Esophagus muscularis mucosa (tissue), 4 donors: ENCODE measurements at places on chromosomes 4 and X. TPM values are rescaled to one million over a fixed set of nuclear protein-coding genes. Genes with fewer than 3 reads are reported as not detected.

- H3K36me3 ChIP-seq = no peaks in the 10 kb centered on the region
- H3K27me3 ChIP-seq = no peaks in the 10 kb centered on the region
- H3K4me3 ChIP-seq = no peak overlapping the region
- no peak overlapping the region for H3K27ac ChIP-seq
These were observed 92.2 kb upstream of the H2AZ1 start for GRCh38 chr4:100042235-100042634.

DNA sequence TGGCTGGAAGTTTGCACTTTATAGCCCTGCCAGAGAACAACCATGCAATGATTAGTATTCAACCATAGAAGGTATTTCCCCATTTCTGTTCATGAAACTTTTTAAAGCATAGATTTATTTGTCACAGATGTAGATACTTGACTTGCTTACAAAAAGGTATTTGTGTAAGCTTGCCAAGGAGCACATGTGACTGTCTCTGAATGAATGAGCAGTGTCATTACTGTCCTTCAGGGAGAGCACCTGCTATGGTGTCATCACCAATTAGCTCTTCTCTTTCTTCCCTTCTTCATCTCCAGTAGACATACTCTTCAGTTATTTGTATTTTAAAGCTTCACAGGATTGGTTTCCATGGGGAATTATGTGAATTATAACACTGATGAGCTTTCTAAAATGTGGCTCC lies 1064.7 kb upstream of the GRIA3 start:
- no peaks in the 10 kb centered on the region for H3K36me3 ChIP-seq
- no peaks in the 10 kb centered on the region for H3K4me1 ChIP-seq
- no peak overlapping the region for H3K4me3 ChIP-seq
- DNase-seq = no peak
- no peak overlapping the region for H3K27ac ChIP-seq

DNA sequence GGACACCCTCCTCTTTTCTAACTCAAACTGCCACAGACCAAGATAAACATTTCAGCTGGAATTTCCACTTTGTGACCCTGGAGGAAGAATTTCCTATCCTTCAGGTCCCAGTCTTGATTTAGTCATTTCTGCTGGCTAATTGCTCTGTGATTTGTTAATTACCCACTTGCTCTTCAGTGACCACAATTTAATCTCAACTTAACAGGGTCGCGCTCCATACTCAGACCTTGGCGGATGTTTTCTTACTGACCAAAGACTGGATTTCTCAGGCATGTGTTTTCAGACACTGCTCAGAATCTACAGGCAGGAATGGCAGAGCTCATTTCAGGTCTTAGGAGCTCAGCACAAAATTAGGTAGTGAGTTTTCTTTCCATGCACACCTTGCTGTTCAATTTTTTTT lies 188.9 kb downstream of the ASMT start:
- no peaks in the 10 kb centered on the region for H3K4me1 ChIP-seq
- no peak for DNase-seq
- H3K36me3 ChIP-seq = no peaks in the 10 kb centered on the region
- H3K27ac ChIP-seq = no peak overlapping the region
- H3K27me3 ChIP-seq = no peaks in the 10 kb centered on the region
- H3K4me3 ChIP-seq = no peak overlapping the region

DNA sequence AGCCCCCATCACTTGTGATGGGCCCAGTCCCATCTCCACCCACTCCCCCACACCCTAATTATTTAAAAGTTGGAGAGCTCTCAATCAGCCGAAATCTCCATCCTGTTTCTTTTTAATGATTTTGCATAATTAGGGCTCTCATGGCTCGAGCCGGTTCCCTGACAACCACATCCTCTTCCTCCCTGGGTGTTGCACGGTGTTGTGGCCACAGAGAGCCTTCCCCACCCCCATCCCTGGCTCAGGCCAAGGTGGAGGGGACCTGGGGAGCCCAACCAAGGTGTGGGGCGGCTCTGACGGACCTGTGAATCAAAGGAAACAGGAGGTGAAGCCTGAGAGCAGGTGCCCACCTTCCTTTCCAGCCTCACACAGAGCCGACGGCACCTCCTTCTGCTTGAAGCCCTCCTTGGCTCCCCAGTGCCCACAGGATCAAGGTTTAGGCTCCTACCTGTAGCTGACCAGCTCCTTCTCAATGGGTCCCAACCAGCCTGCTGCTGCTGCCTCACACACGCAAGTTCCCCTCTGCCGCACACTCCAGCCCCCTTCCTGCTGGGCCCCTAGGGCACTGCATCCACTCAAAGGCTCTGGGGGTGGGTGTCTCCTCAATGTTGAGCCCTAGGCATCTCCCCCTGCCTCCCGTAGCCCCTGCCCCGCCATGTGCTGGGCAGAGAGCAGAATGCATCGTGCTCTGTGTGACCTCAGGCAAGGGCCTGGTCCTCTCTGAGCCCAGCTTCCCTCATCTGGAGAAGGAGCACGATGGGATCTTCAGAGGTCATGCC lies 68.7 kb downstream of the WFS1 start:
- H3K27ac ChIP-seq = no peak overlapping the region
- H3K4me3 ChIP-seq = no peak overlapping the region
- no peaks in the 10 kb centered on the region for H3K36me3 ChIP-seq
- no peaks in the 10 kb centered on the region for H3K27me3 ChIP-seq

DNA sequence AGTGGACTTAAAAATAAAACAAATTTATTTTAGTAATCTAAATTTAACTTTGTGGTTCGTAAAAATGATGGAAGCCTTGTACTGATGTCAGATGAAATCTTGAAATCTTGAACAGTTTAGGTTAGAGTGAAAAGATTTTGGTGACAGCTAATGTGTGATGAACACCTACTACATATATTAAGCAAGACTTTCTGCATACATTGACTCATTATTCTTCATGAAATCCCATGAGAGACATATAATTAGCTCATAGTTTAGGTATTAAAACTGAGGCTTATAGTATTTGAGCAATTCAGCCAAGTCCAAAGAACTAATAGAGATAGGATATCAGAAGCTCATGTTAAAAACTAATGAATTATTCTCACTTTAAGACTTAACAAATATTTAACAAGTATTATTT lies 66.9 kb upstream of the PCDH7 start:
- no peak for DNase-seq
- no peaks in the 10 kb centered on the region for H3K36me3 ChIP-seq
- H3K4me1 ChIP-seq = no peaks in the 10 kb centered on the region
- no peak overlapping the region for H3K27ac ChIP-seq
- no peaks in the 10 kb centered on the region for H3K27me3 ChIP-seq
- H3K4me3 ChIP-seq = no peak overlapping the region

DNA sequence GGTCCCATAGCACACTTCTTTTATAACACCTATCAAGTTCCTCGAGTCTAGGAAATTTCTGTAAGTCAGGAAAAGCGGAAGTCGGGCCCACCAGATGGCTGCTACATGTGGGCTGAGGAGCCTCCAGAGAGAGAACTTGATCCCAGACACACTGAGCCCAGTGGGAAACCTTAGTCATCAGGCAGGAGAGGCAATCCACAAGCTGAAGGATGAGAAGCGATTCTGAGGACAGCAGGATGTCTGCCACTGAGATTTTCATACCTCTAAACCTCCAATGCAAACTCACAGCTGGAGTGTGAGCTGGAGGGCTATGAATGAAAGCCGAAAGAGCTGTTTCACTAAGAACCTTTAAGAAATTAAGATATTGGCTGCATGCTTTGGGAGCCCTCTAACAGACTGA lies 52.6 kb upstream of the PDHA1 start:
- no peak overlapping the region for H3K4me3 ChIP-seq
- DNase-seq = no peak
- H3K36me3 ChIP-seq = no peaks in the 10 kb centered on the region
- H3K4me1 ChIP-seq = no peaks in the 10 kb centered on the region
- H3K27me3 ChIP-seq = no peaks in the 10 kb centered on the region

DNA sequence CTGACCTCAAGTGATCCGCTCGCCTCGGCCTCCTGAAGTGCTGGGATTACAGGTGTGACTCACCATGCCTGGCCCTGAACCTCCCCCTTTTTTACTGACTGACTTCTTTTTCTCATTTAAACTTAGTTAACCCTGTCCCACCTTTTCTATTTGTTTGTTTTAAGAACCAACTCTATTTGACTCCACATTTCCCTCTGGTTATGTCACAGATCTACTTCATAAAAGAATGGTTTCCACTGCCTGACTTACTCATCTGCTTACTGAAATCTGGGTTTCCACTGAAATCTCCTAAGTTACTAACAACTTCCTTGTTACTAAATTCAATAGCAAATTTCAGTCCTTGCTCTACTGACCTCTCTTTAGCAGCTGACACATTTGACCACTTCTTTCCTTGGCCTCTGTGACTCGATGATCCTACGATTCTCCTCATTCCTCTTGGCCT lies 28.0 kb upstream of the NSUN7 start:
- H3K4me3 ChIP-seq = no peak overlapping the region
- H3K27ac ChIP-seq = peak overlapping the region; percentile 0
- no peaks in the 10 kb centered on the region for H3K36me3 ChIP-seq
- H3K27me3 ChIP-seq = no peaks in the 10 kb centered on the region

DNA sequence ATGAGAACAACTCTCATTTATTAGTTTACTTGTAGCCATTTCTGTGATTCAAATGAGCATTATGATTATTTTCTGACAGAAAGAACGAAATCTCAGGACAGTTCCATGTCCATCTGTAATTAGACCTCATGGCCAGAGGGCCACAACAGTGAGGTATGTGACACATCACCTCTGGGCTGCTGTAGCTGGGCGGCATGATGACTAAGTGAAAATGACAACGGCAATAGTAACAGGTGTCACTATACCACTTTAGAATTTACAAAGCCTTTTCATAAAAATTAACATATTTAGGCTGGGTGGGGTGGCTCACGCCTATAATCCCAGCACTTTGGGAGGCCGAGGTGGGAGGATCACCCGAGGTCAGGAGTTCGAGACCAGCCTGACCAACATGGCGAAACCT lies 252.6 kb downstream of the CBR4 start:
- no peaks in the 10 kb centered on the region for H3K27me3 ChIP-seq
- no peak for DNase-seq
- peak overlapping the region; percentile 51 for H3K27ac ChIP-seq
- no peaks in the 10 kb centered on the region for H3K36me3 ChIP-seq
- H3K4me1 ChIP-seq = peaks cover 14% of the 10 kb centered on the region

- H3K27ac ChIP-seq = no peak overlapping the region
- no peaks in the 10 kb centered on the region for H3K36me3 ChIP-seq
- no peaks in the 10 kb centered on the region for H3K27me3 ChIP-seq
- H3K4me1 ChIP-seq = no peaks in the 10 kb centered on the region
- no peak overlapping the region for H3K4me3 ChIP-seq
These were observed 16.8 kb downstream of the ARHGAP6 start for GRCh38 chrX:11648705-11649519.

The TMPRSS11A gene
- 0.42 TPM for total RNA-seq

The FHIP1A gene
- total RNA-seq = 0.83 TPM

The CXCL10 gene
- not detected for total RNA-seq

The MTMR1 gene
- total RNA-seq = 19.4 TPM

The CD38 gene
- total RNA-seq = 2.1 TPM
